ENCODE measurements at places on chromosomes 11 and 22.

DNA sequence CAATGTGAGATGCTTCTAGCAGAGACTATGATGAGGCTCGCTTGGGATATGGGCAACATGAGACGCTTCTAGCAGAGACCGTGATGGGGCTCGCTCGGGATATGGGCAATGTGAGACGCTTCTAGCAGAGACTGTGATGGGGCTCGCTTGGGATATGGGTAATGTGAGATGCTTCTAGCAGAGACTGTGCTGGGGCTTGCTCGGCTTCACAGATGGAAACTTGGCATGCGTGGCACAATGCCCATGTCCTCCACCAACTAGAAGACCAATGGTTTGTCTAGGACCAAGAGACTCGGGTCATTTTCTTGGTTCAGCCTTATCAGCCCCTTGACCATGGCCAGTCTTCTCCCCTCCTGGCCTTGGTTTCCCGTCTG lies 7.1 kb downstream of the MYEOV start:
- no peak for DNase-seq

GRCh38 chr22:40024201-40025061 lies 29.7 kb downstream of the FAM83F start:
- DNase-seq: peak; percentile 19

- DNase-seq: peak; percentile 11
Measured at GRCh38 chr11:94128291-94128745, 323 bp upstream of the PANX1 start.

DNA sequence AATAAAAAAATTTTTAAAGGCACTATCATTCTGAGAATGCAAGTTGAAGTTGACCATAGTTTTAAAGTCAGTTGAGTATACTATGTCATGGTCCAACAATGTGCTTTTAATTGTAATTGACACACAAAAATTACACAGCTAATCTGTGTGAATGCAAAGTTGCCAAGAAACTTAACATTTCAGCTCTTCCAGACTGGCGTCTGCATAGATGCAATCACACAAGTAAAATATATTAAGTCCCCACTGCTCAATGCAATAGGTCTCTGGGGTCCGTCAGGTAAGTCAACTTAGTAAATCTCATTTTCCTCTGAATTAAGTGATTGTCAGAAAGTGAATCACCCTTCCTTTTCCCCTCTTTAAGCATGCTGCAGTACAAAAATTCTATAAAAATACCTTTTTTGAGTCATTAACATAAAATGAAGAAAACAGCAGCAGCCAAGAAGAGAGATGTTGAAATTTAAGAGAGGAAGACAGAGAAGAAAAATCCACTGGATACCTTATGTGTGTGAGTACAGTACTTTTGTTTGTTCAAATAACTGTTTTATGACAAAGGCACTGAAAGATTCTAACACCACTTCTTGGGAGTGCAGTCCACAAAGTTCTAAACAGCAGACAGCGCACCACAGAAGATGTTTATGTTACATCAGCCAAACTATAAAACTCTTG lies 5.1 kb downstream of the FZD4 start:
- no peak for DNase-seq

GRCh38 chr22:41833369-41834004 lies 582 bp downstream of the SREBF2 start:
- no peak for DNase-seq

GRCh38 chr11:43503417-43503816 lies 144.7 kb downstream of the TTC17 start:
- DNase-seq: no peak

- DNase-seq: no peak
Measured at GRCh38 chr11:6391537-6392134, 1.4 kb downstream of the SMPD1 start.

DNA sequence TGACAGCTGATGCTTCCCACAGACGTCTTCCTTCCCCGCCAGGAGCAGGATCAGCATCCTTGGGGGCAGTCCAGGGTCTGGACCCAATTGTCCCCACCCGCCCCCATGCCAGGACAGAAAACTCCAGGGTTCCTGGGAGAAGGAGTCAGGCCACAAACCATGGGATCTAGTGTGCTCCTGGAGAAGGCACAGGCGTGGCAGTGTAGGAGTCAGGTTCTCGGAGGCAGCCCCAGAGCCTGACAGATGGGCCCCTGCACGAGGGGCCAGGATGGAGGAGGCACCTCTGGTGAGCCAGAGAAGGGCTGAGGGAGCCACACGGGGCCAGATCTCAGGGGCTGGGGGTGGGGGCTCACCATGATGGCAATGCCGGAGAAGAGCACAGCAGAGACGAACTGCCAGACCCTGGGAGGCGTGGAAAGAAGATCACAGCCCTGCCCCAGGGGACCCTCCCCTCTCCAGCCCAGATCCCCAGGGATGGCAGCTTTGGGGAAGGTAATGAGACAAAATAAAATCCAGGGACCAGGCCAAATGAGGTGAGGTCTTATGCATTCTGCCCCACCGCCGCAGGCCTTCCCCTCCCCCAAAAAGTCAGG lies 13.6 kb downstream of the TP53I11 start:
- DNase-seq: no peak

- DNase-seq: no peak
Measured at GRCh38 chr22:22691716-22692701, 47.6 kb downstream of the GGTLC2 start.

DNA sequence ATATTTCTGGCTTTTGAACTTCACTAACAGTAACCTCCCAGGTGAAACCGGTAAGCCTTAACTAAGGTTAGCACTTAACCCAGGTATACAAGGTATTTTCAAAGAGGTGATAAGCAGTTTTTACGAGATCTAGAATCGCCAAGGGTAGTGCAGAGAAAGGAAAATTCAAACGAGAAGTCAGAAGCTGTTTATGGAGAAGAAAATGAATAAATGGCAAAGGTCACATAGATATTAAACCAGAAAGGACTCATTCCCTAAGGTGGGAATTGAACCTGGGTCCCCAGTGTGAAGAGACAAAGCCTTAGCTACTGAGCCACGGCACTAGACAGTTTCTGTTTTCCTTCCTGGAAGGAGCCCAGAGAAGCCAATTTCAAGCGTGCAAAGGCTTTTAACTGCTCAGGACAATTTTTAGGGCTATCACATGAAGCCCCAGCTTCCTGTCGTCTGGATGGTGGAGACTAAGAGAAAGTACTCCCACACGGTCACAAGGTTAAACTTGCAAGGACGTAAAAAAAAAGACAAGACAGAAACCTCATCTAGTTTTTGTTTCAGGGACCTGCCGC lies 5.7 kb upstream of the C1QTNF6 start:
- DNase-seq: no peak

GRCh38 chr22:37951305-37951704 lies 2.1 kb downstream of the C22orf23 start:
- DNase-seq: no peak

GRCh38 chr11:87775036-87775435 lies 400.2 kb downstream of the RAB38 start:
- no peak for DNase-seq

GRCh38 chr11:126701520-126701897 lies 299.1 kb downstream of the KIRREL3 start:
- DNase-seq: no peak

Data from NCI-H510A (cell line).